ENCODE measurements at places on chromosomes 6 and 20.

DNA sequence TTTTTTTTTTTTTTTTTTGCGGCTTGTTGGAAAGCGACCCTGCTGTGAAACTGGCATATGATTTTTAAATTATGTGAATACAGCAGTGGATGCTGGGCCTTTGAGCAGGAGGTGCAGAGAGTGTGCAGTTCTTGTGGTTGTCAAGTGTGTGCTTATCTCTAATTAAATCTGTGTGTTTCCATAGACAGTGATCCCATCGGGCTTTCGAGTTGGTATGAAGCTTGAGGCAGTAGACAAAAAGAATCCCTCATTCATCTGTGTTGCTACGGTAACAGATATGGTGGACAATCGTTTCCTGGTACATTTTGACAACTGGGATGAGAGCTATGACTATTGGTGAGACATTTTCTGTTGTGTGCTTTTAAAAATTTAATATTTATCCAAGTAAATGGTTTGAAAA is 52.4 kb downstream of the L3MBTL3 start:
- DNase-seq: no peak

- DNase-seq: peak; percentile 23
These were observed 92.4 kb upstream of the CEP85L start for GRCh38 chr6:118743746-118744145.

- DNase-seq: no peak
These were observed 10.6 kb downstream of the BRPF3 start for GRCh38 chr6:36207155-36207554.

DNA sequence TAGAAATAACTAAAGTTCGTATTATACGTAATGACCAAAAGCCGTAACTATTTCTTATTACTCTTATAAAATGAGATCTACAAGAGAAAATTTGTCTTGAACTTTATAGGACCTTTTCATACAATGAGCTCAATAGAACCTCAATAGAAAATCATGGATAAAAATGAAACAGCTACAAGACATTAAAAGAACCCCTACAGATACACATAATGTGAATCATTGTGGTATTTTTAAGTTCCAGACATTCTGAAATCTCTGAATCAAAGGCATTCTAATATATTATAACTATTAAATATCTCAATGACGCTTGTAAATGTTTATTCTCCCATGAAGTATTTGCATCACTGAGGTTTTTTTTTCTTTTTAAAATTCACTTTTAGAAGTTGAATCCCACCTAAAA is 22.2 kb upstream of the POU3F2 start:
- DNase-seq: no peak

DNA sequence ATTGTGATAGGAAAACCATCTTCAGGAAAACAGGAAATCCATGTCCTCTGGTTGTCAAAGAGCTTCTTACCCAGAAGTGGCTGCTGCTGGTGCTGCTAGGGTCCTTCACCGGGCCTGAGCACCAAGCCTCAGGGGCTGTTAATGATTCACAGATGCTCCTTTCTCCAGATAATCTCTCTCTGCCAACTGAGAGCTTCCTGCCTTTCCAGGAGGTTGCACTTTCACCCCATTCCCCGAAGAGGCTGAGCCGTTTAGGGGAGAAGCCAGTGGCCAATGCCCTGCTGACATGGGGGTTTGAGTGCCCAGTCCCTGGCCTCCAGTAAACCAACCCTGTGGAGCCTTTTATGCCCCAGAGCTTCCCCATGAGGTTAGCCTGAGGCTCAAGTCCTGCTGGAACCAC is 122.4 kb downstream of the CBLN4 start:
- no peak for DNase-seq

DNA sequence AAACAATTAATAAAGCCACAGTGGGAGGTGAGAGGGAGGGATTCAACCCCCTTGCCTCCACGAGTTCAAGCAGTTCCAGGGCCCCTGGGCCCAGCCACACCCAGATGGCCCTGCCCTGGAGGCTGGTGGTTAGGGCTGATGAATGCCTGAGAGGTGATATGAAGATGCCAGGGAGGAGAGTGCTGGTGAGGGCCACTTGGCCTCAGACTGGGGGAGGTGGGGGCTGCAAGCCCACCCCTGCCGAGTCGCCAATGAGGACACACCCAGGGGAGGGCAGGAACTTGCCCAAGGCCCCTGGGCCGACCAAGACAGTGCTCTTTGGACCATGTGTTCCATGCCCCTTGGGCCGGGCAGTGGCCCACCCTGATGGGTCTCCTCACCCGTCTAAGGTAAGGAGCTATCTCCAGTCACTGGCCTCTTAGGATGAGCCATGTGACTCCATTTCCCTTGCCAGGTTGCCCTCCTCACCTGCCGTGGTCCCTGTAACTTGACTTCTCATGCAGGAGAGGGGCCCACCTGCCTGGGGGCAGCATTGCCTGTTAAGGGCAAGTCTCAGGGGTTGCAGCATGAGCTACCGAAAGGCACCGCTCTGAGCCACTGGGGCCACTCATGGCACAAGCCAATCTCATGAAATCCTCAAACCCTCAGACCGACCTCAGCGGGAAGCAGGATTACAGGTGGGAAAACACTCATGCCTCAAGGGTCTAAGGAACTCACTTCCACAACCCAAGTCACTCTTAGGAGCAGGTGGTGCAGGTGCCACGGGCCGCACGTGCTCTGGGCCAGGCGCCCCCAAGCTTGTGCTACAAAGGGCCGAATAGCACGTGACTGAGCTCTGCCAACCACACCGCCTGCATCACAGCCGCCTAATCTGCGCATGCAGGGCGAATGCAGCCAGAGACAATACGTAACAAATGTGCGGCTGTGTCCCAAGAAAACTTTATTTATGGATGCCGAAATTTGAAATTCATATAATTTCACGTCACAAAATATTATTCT is 147.4 kb upstream of the MLN start:
- DNase-seq: no peak

DNA sequence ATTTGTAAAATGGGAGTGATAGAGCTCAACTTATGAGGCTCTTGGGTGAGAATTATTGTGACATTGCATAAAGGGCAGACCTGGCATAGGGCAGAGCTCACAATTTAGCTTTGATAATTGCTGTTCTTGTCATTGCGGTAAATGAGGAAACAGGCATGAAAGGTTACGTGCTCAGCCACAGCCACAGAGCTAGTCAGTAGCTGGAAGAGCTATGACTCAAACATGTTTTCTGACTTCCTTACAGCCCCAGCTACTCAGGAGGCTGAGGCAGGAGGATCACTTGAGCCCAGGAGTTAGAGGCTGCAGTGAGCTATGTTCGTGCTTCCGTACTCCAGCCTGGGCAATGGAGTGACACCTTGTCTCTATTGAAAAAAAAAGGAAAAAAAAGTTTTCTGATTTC is 3.5 kb upstream of the GHRH start:
- DNase-seq: no peak

DNA sequence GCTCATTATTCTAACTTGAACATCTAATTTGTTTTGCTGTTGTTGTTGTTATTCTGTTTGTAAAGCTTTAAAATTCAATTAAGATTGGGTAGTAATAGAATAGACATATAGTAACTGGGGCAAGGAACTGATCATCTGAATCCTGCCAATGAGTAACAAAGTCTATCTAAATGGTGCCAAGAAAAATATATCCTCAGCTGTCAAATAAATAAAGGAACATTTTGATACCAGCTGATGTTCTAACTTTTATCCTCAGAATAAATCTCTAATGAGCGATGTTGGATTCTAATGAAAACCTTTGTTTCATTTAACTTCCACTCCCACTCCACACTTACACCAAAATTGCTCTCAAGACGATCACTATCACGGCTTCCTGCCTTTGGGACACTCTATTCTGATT is 210.9 kb downstream of the TINAG start:
- no peak for DNase-seq

- DNase-seq: no peak
These were observed 195.9 kb upstream of the SULF2 start for GRCh38 chr20:47981222-47981621.

DNA sequence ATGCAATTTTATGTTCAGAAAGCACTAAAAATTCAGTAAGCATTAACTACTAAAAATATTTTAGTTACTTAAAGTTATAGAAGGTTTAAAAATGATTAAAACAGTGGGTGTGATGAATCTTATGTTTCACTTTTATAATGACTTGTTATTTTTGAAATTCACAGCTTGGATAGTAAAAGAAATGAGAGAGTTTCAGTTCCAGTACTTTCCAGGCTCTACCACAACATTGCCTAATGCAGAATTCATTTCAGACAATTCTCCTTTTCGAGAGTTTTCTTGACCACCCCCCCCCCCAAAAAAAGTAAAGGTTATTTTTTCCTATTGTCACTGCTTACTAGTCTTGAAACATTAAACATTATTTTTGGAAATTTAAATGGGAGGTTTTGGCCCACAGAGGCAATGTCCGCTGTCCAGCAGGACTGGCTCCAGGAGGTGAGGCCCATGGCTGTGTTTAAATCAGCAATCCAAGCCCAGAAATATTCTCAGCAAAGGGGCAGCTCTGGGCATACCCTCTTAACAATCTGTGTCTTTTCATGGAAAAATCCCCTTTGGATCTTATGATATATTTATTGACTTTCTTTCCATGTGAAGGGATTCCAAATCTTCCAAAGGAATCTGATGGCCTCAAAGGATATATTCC is 519.9 kb downstream of the MAFB start:
- DNase-seq: no peak

DNA sequence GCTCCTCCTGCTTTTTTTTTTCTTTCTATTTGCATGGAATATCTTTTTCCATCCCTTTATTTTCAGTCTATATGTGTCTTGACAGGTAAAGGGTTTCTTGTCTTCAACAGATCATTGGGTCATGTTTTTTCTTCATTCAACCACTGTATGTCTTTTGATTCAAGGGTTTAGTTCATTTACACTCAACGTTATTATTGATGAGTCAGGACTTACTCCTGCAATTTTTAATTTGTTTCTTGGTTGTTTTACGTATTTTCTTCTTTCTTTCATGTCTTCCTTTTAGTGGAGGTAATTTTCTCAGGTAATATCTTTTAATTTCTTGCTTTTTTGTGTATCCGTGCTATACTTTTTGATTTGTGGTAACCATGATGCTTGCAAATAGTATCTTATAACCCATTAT is 429.1 kb upstream of the HTR1E start:
- DNase-seq: no peak

DNA sequence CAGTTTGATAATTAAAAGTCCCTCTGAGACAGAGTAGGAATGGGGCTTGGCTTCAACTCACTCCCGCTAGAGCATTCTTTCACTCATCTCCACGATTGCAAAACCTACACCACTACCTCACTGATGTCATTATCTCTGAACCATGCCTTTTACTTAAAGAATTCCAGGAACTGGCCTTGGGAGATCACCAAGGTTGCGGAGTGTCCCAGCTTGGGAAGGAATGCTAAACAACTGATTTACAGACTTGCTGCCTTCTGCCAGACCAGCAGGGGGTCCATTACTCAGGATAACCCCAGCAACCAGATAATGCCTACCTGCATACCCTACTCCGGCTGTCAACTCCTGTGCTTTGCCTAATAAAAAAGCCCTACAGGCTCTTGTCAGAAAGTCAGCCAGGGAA is 102.2 kb upstream of the RALGAPA2 start:
- DNase-seq: no peak

DNA sequence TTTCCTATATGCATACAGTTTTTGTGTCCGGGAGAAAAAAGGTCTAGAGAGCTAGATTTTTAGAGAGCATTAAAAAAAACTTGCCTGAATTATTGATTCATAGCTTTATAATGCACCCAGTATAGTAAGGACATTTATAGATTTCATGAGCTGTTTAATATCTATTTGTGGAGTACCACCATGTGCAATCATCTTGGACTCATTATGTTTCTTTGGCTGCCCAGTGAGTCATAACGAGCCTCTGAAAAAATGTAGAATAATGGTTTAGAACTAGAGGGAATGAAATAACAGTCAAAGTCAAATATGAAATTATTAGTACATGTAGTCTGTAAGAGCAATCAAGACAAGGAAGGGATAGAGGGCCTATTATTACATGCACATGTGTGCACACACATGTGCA is 350.0 kb downstream of the CD83 start:
- no peak for DNase-seq

DNA sequence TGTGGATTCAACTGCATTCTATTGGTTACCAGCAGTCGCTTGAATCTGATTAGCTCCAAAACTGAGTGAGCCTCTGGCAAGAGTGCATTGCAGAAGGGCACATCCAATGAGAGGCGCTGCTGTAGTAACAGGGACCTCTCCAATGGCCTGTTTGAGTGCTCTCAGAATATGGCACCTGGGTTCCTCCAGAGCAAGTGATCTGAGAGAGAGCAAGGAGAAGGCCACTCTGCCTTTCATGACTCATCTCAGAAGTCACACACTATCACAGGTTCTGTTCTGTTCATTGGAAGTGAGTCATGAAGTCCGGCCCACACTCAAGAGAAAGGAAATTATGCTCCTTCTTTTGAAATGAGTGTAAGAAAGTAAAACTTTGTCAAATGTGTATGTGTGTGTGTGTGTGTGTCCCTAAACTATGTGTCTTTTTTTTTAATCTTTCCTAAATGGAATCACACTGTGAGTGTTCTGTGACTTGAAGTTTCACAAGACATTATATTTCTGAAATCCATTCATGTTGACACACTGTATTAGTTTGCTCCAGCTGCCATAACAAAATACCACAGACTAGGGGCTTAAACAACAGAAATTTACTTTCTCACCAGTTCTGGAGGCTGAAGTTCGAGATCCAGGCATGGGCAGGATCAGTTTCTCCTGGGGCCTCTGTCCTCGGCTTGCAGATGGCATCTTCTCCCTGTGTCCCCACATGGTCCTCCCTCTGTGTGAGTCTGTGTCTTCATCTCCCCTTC is 138.3 kb upstream of the CDYL start:
- DNase-seq: no peak

DNA sequence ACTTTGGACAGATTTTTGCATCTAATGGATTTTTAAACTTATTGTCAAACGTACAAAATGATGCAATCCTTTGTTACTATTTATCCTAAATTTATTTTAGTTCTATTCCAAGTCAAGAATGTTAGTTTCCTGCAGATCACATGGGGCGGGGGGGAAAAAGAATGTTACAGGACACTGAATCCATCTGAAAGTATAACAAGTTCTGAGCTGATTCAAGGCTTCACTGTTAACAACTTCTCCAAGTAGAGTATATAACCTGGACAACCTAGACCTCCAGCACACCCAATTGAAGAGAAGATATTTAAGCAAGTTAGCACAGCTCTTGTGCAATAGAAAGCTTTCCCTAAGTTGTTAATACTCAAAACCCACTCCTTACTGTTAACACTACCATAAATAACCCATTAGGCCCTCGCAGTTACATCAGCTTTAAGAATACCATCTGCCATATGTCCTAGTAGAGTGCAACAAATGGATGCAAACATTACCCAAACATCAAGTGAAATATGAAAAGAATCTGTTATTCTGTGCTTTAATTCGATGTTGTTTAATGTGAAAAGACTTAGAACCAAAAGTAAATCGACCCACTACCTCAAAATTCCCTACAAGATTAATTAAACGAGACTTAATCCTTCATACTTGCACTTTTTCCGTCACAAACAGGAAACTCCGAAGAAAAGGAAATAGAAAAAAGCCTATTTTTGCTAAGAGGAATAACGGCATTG is 1.3 kb downstream of the SEC63 start:
- no peak for DNase-seq

GRCh38 chr6:160996131-160996601 is 4.6 kb downstream of the MAP3K4 start:
- no peak for DNase-seq

GRCh38 chr20:8183526-8183925 is 51.5 kb downstream of the PLCB1 start:
- no peak for DNase-seq

- DNase-seq: no peak
These were observed 6.9 kb downstream of the MANBAL start for GRCh38 chr20:37296371-37296770.

- DNase-seq: no peak
These were observed 43.2 kb downstream of the SESN1 start for GRCh38 chr6:109051301-109052017.
